Activated CD4-positive, alpha-beta T cell treated with anti-CD3 and anti-CD28 coated beads, Interleukin-2, amount 10 ng/mL, durations not matched to agents 24 days and 14 days (primary cell): ENCODE measurements at places on chromosomes 7 and 10. TPM values are rescaled to one million over a fixed set of nuclear protein-coding genes. Genes with fewer than 3 reads are reported as not detected.

The HTRA1 gene
- not detected in 2 replicates for total RNA-seq

The DTX2 gene
- total RNA-seq: 23.7 and 26.3 TPM in 2 replicates

The LIPK gene
- total RNA-seq: not detected in 2 replicates

The TFEC gene
- not detected in 2 replicates for total RNA-seq

The NRP1 gene
- total RNA-seq: 5.0 TPM in 2 replicates

The FAM131B gene
- total RNA-seq: 0.37 and 0.45 TPM in 2 replicates
